Renal pelvis (tissue), 12 donors: ENCODE measurements at places on chromosomes 16 and 17. TPM values are rescaled to one million over a fixed set of nuclear protein-coding genes. Genes with fewer than 3 reads are reported as not detected.

The DBNDD1 gene
- 15.4 TPM for polyA plus RNA-seq

GRCh38 chr17:63116967-63117830 is 151.2 kb downstream of the TANC2 start:
- DNase-seq: peak; percentile 81

- DNase-seq: no peak
Measured at GRCh38 chr16:86605950-86606349, 27.6 kb downstream of the FOXL1 start.

DNA sequence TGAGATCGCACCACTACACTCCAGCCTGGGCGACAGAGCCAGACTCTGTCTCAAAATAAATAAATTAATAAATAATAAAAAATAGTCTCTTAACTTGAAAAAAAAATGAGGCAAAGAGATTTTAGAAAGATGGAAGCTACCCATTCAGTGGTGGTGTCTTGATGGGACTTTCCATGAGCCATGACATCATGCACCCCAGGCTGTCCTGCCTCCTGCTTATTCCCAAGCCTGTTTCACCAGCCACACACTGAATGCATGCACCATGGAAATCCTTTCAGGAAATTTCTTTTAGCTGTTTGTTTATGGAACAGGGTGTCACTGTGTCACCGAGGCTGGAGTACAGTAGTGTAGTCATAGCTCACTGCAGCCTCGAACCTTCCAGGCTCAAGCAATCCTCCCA is 8.9 kb upstream of the DLX3 start:
- DNase-seq: no peak

DNA sequence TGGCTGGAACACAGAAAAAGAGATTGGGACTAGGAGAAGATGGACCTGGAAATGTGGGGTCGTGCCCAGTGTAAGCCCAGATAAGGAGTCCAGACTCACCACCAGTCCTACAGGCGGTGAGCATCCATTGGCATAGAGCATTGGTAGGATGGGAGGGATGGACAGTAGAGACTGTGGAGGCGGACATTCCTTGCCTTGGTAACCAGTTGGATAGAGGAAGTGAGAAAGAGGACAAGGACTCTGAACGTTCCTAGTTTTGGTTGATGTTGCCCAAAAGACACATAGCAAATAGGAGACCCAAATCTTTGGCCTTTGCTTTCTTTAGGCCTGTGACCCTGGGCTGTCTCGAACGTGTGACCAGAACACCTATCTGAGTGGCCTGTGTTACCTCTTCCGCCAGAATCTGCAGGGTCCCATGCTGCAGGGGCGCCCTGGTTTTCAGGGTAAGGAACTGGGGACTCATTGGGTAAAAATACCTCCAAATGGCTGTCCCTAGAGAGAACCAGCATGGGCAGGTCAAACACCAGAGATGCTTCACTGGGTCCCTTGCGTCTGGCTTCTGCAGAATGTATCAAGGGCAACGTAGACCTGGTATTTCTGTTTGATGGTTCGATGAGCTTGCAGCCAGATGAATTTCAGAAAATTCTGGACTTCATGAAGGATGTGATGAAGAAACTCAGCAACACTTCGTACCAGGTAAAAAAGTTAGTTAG is 6.4 kb downstream of the ITGAL start:
- DNase-seq: no peak

DNA sequence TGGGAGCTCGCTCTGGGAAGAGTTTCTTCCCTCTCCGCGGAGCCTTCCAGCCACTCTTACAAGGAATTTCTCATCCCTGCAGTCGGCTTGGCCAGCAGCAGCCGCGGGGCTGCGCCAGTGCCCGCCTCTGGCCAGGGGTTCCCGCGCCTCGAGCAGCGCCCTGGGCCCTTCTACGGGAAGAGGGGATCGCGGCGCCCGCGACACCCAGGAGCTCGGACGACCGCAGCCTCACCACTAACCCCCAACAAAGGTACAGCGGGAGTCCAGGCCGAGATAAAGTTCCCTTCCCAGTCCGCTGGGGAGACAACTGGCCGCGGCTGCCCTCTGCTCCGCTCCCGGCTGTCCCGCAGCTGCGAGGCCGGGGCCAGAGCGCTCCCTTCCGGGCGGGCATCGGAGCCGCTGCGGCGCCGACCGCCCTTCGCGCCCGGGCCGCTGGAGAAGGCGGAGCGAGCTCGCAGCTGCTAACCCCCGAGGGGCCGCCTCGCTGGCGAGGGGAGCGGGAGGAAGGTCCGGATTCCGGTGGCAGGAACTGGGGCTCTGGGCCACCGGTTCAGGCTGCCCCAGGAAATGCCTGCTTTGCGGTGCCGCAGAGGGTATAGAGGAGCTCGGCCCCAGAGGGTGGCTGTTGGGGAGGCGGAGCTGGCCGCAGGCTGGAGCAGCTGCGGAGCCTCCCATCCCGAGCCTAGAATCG is 3.6 kb upstream of the HS3ST3B1 start:
- no peak for DNase-seq

The GLTPD2 gene
- 14.5 TPM for polyA plus RNA-seq

DNA sequence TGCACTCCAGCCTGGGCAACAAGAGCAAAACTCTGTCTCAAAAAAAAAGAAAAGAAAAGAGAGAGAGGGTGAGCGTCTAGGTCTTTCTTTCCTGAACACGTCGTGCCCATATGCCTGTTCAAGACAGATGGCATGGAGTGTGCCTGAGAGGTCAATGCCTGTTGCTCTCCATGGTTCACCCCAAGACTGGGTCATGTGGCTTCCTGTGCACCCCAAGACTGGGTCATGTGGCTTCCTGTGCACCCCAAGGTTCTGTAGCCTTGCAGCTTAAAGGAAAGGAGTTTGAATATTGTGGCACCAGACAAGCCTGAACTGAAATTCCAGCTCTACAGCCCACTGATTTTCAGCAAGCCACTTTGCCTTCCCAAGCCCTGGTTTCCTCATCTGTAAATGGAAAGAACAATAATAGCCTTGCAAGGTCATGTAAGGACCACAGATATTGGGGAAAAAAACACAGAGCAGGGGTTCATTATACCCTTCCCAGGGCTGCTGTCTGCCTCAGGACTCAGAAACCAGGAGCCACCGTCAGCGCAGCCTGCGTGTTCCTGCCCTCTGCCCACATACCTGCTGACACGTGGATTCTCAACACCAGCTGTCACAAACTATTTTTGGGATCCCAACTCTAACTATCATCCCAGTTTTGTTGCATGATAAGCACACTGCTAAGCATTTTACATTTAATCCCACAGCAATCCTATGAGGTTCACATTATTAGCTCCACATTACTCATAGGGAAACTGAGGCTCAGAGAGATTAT is 18.0 kb upstream of the NAGS start:
- no peak for DNase-seq

The TBX21 gene
- 0.18 TPM for polyA plus RNA-seq

DNA sequence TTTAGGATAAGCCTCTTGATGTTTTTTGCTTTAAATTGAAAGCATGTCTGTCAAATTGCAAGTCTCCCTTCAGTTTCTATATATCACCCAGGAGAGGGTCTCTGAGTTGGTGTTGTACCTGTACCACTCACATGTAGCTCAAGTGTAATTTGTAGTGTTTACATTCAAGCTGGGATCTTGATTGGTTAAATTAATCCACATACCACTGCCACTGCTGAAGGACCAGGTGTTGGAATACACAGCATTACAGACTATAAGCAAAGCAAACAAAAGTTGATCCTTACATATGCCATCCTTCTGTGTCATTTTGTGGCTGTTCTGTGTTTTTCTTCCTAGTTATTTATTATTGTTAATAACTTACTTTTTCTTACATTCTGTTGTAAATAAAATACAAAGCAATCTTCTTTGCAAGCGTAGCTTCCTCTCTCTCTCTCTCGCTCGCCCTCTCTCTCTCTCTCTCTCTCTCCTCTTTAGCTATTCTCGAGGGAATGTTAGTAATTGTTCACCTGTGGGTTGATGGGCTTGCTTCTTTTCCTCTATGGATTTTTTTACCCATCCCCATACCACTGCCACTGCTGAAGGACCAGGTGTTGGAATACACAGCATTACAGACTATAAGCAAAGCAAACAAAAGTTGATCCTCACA is 20.8 kb upstream of the NOL11 start:
- no peak for DNase-seq

- peak; percentile 64 for DNase-seq
Measured at GRCh38 chr17:19295473-19296135, 58.4 kb downstream of the EPN2 start.

DNA sequence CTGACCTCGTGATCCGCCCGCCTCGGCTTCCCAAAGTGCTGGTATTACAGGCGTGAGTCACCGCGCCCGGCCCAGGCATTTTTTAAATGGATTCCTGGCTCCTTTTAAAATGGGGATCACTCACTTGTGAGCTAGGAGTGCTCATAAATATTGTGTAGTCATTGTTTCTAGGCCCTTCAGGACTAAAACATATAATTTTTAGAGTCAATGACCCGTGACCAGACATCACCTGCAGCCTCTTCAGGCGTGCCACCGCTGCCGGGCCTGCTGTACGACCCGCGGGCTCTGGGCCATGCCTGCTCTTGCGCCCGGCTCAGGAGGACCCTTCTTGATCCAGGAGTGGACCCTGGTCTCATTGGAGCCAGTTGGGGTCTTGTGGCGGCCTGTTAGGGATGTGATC is 30.8 kb downstream of the EFCAB5 start:
- DNase-seq: no peak

The EME1 gene
- 9.0 TPM for polyA plus RNA-seq

- no peak for DNase-seq
Measured at GRCh38 chr17:17844079-17844478, 7.3 kb upstream of the SREBF1 start.

DNA sequence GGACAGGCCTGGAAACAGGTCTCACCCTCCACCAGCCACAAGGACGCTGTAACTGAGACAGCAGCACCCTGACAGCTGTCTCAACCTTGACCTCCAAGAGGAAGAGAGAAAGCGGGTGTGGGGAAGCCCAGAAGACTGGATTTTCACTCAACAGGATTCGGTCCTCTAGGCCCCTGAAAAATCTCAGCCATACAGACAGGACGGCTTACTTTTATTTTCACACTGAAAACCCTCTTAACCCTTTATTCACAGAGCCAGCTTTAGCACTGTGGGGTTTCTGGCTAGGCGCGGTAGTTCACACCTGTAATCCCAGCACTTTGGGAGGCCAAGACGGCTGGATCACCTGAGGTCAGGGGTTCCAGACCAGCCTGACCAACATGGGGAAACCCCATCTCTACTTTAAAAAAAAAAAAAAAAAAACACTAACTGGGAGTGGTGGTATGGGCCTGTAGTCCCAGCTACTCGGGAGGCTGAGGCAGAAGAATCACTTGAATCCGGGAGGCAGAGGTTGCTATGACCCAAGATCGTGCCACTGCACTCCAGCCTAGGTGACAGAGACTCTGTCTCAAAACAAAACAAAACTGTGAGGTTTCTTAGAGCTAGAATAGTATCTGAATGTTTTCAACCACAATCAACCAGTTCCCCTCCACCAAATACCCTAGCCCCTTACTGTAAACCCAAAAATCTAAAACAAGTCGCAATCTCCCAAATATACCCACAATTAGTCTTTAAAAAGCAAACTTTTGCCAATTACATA is 5.3 kb downstream of the ANKRD11 start:
- DNase-seq: no peak

DNA sequence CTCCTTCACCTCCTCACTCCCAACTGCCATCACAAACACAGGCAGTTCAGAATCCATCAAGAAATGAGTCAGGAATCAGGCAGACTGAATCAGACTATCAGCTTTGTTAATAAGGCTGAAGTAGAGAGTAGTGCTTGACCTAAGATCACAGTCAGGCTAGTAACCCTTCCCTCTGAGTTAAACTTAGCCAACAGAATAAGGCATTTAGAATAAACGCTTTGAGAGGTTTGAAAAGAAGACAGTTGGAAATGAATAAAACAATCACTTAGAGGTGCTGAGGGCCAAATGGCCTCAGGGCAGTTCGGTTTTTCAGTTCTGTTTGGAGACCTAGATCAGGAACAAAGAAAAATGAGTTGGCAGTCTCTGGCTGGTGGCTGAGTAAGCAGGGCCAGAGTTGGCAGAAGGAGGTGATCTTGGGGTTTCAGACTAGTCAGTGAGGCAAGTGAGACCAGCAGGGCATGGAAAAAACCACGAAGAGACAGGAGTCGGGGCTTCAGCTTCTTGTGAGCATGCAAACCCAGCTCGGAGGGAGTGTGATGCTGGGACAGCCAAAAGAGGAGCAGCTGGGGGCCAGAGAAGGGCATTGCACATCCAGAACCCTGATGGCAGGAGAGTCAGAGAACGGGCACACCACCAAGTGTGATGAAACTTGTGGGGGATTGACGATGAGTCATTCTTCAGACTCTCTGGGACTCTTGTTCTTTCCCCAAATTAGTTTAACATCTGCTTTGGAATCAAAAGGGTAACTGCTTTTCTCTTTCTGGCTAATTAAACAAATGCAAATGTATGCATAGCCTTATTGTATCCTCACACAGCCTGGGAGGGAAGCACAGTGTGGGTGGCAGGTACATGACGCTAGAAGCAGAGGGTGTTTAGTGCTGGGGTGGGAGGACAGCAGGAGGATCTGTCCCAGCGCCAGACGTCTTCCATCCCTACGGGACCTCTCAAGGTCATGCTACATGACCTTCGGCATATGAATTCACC is 54.8 kb downstream of the SPECC1 start:
- DNase-seq: no peak

GRCh38 chr16:56789360-56789759 is 59.4 kb downstream of the NUP93 start:
- DNase-seq: no peak

GRCh38 chr17:46011711-46012505 is 12.9 kb downstream of the STH start:
- no peak for DNase-seq

The NUP88 gene
- polyA plus RNA-seq: 77.2 TPM

GRCh38 chr16:50459496-50460080 is 88.6 kb upstream of the NKD1 start:
- DNase-seq: no peak

DNA sequence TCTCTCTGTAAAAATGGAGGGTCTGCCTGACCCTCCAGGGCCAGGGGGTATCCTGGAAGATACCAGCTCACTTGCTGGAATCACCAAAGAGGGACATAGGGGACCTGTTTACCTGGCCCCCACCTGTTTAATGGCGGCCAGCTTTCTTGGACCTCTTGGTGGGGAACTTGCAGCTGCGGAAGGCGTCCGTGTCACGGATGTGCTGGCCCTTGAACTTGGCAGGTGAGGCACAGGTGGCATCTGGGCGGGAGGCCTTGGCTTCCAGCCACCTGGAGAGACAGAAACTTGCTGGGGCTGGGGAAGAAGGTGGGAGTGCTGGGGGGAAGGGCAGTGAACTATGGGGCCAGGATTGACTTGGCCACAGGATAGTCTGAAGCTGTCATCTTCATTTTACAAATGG is 3.5 kb downstream of the CHAD start:
- DNase-seq: no peak

GRCh38 chr17:3966720-3967363 is 2.6 kb upstream of the ATP2A3 start:
- DNase-seq: no peak
